ENCODE measurements at places on chromosomes 4 and X. TPM values are rescaled to one million over a fixed set of nuclear protein-coding genes. Genes with fewer than 3 reads are reported as not detected.

Gene IRF2
- polyA plus RNA-seq = 38.8 TPM

Gene HAUS7
- polyA plus RNA-seq = 25.0 TPM

Gene WAS
- 6.3 TPM for polyA plus RNA-seq

Gene NOA1
- polyA plus RNA-seq = 25.2 TPM

Gene UGT2B7
- 34.4 TPM for polyA plus RNA-seq

Gene PNMA5
- polyA plus RNA-seq = 0.69 TPM

Gene CLGN
- 1.9 TPM for polyA plus RNA-seq

Gene PRDM5
- polyA plus RNA-seq = 14.7 TPM

Gene FMR1NB
- polyA plus RNA-seq = 0.04 TPM
